Esophagus squamous epithelium (tissue), 5 donors: ENCODE measurements at places on chromosomes 7 and 10.

- no peak for DNase-seq
Observed at GRCh38 chr7:30950197-30950596, 13.6 kb upstream of the GHRHR start.

GRCh38 chr10:107548301-107548700 is 383.8 kb upstream of the SORCS1 start:
- no peak for DNase-seq

DNA sequence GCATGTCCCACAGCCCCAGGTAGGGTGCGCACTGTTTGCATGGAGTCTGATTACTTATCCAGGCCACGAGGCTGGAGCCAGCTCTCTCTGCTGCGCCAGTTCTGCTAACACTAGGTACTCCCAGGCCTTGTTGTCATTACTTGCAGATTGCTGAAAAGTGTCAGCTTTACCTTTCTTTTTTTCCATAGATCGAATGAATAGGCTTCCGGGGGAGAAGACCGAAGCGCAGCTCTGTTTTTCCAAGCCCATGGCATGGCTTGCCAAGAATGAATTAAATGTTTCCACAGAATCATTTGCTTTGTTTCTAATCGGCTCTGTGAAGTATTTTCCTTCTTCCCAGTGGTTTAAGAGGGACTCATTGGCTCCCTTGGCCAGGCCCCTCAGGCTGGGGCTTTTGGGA is 285.8 kb downstream of the BMPER start:
- no peak for DNase-seq

DNA sequence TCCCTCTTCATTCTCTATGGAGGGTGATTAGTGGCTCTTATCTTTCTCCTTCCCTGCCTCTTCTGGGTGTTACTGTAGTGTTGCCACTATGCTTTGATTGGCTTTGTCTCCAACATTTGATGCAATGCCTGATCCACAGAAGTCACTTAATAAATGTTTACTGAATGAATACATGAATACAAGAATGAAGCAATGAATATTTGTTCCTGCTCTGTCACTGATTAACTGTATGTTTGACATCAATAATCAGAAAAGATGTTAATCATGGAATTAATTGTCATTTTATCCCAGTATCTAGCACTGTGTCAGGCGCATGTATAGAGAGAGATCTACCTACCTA is 4.3 kb downstream of the ANK3 start:
- DNase-seq: no peak

GRCh38 chr7:111531993-111532392 is 30.3 kb downstream of the IMMP2L start:
- no peak for DNase-seq

- DNase-seq: no peak
Observed at GRCh38 chr7:155506854-155507337, 39.5 kb downstream of the CNPY1 start.

DNA sequence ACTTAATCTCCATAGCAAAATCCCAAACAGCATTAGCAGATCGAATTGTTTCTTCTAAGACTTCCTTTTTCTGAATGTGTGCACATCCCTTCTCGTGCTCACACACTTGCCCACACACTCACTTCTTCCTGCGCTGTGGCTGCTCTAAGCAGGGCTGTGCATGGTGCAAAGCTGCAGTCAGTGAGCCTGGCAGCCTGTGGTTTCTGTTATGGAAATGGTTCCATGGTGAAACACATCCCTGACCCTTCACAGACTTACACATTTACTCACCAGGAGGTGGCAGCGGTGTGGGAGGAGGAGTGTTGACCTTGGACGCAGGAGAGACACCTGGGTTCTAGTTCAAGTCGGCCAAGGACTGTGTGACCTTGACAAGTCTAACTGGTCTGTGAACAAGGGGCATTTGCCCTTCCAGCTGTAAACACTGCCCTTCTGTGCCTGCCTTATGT is 24.9 kb downstream of the MTURN start:
- DNase-seq: no peak

DNA sequence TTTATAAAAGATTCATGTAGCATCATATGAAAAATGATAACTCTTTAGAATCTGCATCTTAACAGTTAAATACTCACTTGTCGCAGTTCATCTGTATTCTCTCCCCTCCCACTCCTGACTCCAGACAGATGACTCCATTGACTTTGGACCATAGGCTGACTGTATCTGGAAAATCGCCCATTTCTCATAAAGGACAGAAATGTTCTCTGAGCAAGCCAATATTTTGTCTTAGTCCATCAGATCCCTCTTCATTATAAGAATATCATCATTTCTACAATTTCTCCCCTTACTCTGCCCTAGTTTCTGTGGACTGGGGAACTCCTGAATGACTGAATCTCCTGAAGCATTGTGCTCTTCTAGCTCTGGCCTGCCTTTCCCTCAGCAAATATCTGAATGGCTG is 125.4 kb downstream of the SEMA3D start:
- no peak for DNase-seq

DNA sequence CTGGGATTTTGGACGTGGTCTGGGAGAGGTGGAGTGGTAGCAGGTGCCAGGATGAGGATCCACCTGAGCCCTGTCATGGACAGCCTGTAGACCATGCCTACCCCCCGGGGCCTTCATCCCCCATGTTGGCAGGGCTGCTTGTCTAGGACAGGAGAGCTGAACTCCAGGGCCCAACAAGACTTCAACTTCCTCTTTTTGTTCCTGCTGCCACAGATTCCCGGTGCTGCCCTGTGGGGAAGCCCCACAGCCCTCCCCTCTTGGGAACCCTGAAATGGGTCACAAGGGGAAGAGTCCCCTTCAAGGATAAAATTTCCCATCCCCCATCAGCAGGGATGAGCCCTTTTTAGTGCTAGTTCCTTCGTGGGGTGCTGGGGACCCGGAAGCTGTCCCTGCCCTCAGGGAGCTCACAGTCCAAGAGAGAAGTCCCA is 1.3 kb upstream of the CUEDC2 start:
- DNase-seq: no peak

GRCh38 chr7:140212100-140212881 is 35.5 kb upstream of the KDM7A start:
- no peak for DNase-seq
